Endothelial cell of coronary artery (primary cell): ENCODE measurements at places on chromosomes 12 and 14. TPM values are rescaled to one million over a fixed set of nuclear protein-coding genes. Genes with fewer than 3 reads are reported as not detected.

Gene NXPH4
- total RNA-seq: 2.5 TPM in 1 of 2 replicates, not detected in the other

Gene KRR1
- 27.7 and 28.8 TPM in 2 replicates for total RNA-seq

Gene KRT6A
- 0.27 and 0.56 TPM in 2 replicates for total RNA-seq

Gene SDR39U1
- total RNA-seq: 7.9 and 9.3 TPM in 2 replicates

Gene LRRK2
- total RNA-seq: 2.0 and 2.5 TPM in 2 replicates

Gene KRT85
- not detected in 2 replicates for total RNA-seq

Gene SMIM41
- total RNA-seq: under 0.01 TPM in 1 of 2 replicates, not detected in the other

Gene KRT74
- total RNA-seq: not detected in 2 replicates
